Gastroesophageal sphincter (tissue), 4 donors: ENCODE measurements at places on chromosomes 3 and 15.

DNA sequence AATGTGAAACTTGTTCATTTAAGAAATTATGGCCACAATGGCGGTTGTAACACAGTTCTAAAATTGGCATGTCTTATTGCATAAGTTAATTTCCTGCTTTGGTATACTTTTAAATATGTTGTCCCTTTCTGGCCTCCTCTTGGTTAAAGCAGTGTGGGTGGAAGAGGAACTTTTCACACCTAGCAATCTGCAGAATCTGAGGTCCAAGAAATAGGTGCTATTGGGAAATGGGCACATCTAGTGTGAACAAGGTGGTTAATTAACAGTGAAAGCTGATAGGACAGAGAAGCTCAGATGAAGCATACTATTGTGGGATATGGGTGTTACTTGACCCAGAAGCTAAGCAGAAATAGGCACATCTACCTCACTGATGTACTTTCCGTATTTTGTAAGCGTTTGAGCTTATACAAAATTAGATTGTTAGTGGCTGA lies 10.6 kb downstream of the CMC1 start:
- ATAC-seq: no peak

DNA sequence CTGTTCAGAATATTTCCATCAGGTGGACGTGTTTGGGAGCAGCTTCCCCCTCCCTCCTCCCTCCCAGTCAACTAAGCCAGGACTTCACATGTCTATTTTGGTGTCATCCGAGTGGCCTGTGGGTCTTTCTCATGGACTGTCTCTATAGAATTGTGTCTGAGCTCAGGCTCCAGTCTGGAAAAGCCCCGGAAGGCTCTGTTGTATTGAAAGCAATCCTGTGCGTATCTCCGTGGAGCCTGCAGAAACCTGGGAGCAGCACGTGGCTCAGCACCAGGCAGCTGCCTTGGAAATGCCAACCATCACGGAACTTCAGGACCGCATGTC lies 25.2 kb downstream of the COLQ start:
- ATAC-seq: no peak

DNA sequence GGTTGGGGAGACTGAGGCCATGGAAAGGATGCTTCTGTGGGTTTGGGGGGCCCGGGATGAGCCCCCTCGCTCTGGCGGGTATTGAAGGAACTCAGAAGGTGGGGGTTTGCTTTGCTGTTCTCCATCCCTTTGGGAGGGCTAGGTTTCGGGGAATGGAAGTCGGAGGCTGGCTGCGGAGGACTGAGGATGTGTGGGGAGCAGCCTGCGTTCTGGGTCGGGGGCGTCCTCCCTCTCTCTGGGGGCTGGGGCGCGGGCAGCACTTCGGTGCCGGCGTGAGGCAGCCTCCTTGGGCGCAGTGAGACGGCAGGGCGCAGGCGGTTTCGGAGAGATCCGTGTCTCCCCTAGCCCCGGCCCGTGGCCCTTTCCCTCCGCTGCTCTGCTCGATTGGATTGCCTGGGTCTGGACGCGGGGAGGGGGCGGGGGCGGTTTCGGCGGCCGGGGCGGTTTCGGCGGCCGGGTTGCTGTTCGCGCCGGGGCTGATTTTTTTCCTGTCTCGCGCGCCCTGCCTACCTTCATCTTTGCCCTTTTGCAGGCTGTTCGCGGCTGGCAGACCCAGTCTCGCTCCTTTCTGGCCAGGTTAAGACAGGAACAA lies 1.4 kb downstream of the PTPRG start:
- ATAC-seq: no peak

DNA sequence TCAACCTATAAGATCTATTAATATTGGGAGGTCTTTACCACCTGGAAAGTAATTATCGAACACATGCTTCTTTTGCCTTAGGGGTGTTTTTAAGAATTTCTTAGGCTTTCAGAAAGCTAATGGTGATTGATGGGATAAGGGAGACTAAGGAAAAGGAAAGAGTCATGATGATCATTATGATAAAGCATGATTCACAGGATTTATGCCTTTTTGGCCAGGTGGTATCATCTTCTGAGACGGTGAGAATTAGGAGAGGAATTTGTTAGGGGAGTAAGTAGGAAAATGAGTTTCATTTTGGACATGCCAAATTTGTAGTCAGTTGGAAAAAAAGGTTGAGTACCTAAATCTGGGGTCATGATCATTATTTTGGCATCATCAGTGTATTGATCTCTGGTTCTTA lies 8.9 kb downstream of the ARMC8 start:
- no peak for ATAC-seq

DNA sequence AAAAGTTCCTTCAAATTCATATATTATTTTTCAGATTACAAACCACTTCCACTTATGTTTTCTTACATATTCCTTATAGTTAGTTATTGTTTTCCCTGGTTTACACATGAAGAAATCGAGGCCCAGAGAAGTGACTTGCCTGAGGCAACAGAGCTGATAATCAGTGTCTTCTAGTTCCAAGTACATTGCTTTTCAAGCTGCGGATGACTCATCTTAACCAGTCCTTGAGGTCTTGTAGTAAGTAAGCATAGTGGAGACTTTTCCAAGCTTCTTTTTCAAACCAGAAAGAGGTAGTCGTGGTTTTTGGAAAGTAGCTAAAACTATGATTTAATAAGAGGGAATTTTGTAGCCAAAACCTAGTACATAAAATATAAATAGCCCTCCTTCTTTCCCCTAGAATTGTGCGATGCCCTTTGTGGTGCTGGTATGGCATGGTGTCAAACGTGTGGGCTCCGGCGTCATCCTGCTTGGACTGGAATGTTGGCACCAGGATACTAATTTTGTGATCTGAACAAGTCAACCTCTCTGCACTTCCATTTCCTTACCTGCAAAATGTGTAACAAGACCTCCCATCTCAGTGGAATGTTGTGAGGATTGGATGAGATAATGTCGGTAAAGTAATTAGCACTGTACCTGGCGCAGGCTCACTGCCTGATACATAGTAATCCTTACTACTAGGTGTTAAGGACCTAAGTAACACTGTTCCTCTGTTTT lies 19.0 kb upstream of the DLG1 start:
- no peak for ATAC-seq

- ATAC-seq: no peak
These were observed 73.3 kb downstream of the CHCHD6 start for GRCh38 chr3:126777366-126777765.

DNA sequence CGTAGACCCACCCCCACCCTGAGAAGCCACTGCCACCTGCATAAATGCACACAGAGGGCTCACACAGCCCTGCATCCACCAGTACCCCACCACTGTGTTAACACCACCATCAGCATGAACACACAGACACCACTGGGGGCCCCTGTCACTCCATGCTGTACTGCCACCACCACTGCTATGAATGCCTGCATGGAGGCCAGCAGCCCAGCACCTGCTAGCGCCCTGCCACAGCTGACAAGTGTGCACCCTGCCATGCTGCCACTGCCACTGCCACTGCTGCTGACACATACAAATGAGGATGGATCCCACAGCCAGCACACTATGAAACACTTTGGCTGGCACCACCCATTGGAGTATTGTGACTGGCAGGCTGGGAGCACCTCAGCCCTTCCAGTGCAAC lies 361.0 kb downstream of the TAFA4 start:
- ATAC-seq: no peak

- ATAC-seq: no peak
These were observed 8.2 kb upstream of the DUSP7 start for GRCh38 chr3:52064561-52064960.

- no peak for ATAC-seq
These were observed 37.2 kb downstream of the ACAP2 start for GRCh38 chr3:195405651-195406050.

DNA sequence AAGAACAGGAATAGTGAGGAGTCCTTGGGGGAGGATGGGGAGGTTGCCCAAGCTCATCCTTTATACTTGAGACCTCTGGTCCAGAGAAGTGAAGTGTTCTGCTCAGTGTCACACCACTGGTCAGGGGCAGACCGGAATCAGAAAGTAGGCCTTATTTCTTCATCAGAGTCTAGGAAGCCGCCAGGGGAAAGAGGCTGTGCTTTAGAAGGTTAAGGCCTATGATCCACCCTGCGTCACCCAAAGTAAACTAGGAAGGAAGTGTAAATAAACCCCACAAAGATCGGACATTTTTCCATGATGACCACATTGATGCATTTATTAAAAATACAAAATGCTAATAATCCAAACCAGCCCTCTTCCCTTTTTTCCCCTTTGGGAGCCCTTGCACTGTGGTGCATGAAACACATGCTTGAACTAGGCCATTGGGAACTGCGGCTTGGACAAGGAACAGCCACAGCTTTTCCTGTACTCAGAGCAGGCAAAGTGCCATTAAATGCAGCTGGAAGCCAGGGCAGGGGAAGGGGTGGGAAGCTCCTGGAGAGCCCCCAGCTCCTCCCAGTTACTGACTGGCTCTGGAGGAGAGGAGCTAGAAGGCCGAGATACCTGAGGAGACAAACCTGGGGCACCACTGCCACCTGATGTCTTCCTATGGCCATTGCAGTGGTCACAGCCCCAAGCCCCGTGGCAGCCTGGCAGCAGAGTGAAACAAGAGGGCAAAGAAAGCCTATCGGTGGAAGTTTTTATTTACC lies 37.0 kb downstream of the CDC25A start:
- peak; percentile 86 for ATAC-seq

DNA sequence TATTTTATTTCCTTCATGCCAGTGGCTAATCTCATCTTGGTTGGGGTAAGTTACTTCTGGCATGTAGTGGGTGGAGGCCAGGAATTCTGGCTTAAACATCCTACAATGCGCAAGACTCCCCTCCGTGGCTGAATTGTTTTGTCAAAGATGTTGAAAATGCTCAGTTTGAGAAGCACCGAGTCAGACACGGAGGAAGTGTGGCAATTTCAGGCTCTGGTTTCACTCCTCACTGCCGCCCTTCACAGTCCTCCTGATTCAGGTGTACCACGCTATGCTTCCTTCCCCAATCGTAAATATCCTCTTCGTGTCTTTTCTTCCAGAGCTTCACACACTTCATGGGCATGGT lies 150.7 kb downstream of the OPA1 start:
- ATAC-seq: no peak

DNA sequence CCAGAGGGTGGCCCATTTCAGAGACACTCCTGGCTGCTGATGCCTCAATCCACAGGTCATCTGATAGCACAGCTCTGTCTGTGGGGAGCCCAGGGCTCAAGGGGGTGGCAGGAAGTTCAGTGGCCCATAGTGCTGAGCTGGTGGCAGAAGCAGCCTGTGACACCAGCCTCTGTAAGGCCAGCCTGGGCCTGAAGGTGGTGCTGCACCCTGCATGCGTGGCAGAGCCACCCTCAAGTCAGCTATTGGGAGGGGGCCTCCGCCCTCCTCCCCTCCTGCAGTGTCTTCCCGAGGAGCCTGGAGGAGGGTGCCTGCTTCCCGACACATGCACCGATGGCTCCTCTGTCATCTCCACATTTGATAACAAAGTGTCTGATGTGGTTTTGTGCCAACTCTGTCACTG lies 3.0 kb downstream of the PLA1A start:
- ATAC-seq: peak; percentile 44

- no peak for ATAC-seq
These were observed 131.9 kb downstream of the ANO10 start for GRCh38 chr3:43489930-43490329.

DNA sequence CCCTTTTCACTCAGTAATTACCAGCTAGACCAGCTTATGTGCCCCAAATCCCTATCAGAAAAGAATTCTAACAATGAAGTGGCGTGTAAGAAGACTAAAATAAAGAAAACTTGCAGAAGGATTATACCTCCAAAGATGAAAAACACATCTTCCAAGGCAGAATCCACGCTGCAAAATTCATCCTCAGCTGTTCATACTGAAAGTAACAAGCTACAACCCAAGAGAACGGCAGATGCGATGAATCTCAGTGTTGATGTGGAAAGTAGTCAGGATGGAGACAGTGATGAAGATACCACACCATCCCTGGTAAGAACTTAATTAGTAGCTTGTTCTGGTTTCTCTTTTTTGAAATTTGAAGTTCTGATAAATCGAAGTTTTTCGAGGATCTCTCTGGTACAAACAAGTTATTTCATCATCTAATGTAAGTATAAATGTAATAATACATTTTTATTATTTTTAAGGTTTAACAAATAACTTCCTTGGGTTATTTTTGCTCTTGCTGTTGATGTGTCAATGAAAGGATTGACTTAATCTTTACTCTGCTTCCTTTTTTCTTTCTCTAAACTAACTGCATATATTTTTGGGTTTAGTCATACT lies 1.4 kb downstream of the WDR76 start:
- ATAC-seq: no peak

DNA sequence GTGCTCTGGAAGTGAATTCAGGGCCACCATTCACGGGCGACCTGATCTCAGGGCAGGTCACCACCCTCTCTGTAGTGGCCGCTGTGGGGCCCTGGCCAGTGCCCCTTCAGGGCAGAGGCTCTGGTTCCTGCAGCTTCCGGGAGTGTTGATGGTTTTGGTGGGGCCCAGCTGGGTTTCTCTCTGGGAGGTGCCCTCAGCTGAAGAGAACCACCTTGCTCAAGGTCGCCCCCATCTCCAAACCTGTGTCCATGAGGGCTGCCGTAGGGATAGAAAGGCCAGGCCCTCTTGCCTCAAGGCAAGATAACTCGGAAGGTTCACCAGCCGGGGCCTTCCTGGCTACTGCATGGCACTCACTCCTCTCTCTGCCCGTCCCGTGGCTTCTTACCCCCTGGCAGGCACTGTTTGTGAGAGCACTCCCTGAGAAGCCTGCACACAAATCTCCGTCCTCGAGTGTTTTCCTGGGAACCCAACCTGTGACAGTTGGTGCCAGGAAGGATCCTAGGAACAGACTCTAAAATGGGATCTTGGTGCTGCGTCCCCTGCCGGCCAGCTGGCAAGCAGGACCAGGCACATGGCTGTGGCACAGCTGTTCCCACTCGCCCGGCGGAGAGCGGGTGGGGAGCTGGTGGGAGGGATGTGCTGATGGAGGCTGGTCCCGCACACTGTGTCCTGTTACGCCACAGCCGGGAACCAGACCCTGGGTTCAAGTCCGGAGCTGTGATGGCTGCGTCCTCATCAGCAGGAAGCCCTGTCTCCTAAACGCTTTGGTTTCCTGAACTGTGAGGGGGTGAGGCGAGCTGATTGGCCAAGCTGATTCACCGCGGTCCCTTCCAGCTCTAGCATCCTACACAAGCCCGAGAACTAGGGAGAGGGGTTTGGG lies 23.2 kb upstream of the PIGZ start:
- ATAC-seq: no peak

GRCh38 chr3:119177321-119177720 lies 3.9 kb downstream of the UPK1B start:
- ATAC-seq: no peak
